Left kidney (tissue), 8 donors: ENCODE measurements at places on chromosomes 5 and 9. TPM values are rescaled to one million over a fixed set of nuclear protein-coding genes. Genes with fewer than 3 reads are reported as not detected.
A peak's percentile ranks its signal among the peaks of the same experiment; 100 is the strongest.

GRCh38 chr5:96316017-96316416 lies 117.0 kb downstream of the PCSK1 start:
- DNase-seq = no peak

GRCh38 chr9:20989923-20990341 lies 41.5 kb downstream of the HACD4 start:
- no peak for DNase-seq

- no peak for DNase-seq
Measured at GRCh38 chr5:132831095-132831860, 831 bp upstream of the SHROOM1 start.

DNA sequence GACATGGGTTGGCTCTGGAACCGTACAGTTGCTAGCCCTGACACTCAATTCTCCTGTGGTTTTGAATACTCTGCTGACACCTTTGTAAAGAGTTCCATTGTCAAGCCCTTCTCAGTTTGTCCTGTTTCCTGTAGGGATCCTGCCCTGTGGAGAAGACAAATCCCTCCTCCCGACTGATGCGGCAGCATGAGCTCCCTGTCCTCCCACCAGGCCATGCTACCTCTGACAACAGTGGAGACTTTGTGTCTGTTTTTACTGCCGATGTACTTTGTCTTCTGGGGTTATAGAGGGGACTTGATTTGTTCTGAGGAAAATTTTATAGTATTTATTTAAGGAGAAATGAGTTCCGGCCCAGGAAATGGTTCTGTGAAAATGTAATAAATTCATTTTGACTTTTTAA lies 57.8 kb downstream of the PRLR start:
- no peak for DNase-seq

GFM2 gene
- 62.3 TPM for polyA plus RNA-seq

- DNase-seq = peak; percentile 59
Measured at GRCh38 chr9:4297786-4298254, 2.0 kb downstream of the GLIS3 start.

LCN10 gene
- polyA plus RNA-seq = 1.8 TPM
